Fibroblast of gingiva (primary cell): ENCODE measurements at places on chromosomes 2 and 18.
A peak's percentile ranks its signal among the peaks of the same experiment; 100 is the strongest.

GRCh38 chr18:63128237-63128974, 191.2 kb downstream of the BCL2 start:
- DNase-seq = no peak

DNA sequence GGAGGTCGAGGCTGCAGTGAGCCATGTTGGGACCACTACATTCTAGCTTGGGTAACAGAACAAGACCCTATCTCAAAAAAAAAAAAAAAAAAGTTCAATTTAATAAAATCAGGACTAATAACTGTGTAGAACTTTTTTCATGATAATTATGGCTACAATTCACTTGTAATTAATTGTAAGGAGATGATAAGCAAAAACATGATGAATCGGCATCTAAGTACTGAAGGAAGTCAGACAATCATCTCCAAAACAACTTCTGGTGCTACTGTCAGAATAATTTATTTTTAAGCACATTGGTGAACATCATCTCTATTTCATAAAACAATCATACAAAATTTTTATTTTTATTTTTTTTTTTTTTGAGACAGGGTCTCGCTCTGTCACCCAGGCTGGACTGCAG, 9.7 kb upstream of the MTHFD2 start:
- no peak for DNase-seq

- no peak for DNase-seq
Measured at GRCh38 chr2:134287323-134287722, 33.5 kb downstream of the MGAT5 start.

DNA sequence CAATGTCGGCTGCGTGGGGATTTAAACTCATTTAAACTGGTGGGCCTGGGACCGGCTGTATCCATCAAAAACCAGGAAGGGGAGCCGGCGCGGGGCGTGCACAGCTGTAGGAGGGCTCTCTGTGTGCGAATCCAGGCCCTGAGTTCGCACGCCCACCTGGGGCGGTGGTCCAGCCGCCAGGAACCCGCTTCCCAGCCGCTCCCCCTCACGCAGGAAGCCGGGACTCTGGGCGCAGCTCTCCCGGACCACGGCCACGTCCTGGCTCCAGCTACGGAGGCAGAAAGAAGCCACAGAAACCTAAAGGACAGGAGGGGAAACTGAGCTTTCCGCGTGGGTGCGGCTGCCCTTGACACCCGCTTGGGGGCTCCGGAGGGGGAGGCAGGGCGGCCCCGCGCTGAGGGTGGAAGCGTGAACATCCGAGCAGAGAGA, 80.6 kb downstream of the GFPT1 start:
- no peak for DNase-seq

DNA sequence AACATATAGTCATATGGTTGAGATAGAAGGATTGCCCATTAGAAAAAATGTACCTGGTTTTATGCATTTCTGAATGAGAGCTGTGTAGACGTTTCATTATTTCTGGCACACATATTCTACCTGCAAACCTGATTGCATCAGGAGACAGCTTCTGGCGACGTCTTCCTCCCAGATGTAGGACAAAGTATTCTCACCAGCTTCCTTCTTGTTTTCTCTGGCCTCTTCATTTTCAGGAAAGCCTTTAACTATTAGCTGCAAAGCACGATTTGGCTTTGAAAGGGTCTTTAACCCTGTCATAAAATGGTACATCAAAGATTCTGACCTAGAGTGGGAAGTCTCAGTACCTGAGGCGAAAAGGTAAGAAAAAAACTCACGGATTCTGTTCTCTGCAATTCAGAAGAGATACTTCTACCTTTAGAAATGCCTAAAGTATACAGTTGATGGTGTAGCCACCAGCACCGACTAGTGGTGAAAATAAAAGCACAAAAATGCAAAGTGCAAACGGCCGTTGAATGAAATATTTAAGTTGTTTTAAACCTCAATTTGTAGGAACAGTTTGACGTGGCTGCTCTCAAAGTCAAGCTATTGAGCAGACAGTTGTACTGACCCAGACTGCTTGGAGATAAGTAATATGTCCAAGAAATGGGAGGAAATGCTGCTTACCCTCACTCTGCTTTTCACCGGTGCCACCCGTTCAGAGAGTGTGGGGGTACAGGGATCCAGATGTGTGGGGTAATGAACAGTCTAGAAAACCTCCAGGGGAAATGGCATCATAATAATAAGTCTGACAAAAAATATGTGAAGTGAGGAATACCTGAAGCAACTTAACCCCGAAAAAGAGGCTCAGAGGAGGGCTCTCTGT, 20.2 kb downstream of the IL18RAP start:
- DNase-seq = peak; percentile 4

DNA sequence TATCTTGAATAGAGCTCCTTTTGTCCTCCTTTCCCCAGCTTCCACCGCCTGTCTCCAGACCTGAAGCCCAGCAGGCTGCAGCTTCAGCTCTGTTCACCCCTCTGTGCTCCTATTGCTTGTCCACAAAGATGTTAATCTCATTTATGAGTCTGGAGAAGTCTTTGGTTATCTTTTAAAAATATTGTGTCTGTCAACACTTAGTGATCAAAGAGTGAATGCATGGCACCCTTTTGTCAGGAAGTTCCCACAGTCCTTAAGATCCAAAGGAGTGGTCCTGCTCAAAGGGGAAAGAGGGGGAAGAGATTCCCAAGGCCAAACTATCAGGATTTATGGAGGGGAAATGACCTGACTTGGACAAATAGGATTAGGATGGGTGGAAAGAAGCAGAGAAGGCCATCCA, 118.9 kb downstream of the ACAA2 start:
- no peak for DNase-seq
